ENCODE measurements at places on chromosomes 5 and 9.

- no peak for DNase-seq
These were observed 211.8 kb downstream of the DCP2 start for GRCh38 chr5:113188436-113188835.

DNA sequence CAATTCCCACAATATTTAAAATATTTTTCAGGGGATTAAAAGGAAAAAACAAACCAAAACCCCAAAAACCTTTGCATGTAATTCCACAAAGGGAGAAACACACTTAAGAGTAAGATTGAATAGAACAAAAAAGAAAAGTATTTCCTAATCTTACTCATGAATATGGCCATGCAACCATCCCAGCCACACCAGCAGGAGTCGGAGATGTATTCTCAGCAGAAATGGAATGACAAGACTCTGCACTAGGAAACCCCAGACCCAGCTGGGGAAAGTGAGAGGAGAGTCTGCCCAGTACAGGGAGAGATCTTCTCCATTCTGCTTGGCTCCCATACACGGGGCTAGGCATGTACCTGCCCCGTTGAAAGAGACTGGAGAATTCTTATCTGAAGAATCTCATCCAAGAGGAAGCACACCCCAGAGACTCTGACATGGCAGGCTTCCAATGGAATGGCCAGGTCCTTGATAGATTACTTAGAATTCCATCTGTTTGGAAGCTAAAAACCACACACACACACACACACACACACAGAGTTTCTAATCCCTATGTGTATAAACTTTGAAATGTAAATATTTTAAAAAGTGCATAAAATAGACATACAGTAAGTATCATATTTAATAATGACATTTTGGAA lies 118.8 kb downstream of the GADD45G start:
- no peak for DNase-seq

DNA sequence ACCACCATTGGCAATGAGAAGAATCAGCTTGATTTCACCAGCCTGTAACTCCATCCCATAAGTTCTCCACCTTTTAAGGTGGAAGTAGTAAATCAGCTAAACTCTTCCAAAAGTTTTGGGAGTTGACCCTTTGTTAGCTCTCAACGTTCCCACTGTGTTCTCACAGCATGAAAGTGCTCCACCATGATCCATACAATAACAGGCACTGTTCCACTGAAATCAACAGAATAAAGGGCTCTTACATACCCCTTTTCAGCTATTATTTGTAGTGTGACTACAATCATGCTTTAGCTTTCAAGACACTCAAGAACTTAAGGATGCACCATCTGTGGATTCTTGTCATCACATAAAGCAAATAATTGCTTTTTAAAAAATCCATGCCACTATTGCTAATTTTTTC lies 81.6 kb downstream of the PPP2R2B start:
- no peak for DNase-seq

GRCh38 chr9:19050637-19051591 lies 1.7 kb downstream of the RRAGA start:
- no peak for DNase-seq

DNA sequence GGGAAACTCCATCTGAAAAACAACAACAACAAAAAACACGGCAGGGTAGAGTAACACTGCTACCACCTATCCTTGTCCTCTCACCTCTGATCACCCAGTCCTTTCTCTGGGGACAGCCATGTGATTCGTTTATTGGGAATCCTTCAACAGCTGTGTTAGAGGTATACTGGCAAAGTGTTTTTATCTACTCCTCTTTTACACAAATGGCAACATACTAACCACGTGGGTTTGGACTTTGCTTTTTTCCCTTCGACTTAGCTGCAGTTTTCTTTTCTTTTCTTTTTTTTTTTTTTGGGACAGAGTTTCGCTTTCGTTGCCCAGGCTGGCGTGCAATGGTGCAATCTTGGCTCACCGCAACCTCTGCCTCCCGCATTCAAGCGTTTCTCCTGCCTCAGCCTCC lies 11.2 kb upstream of the SET start:
- peak; percentile 17 for DNase-seq

GRCh38 chr9:11141357-11141756 lies 528.6 kb upstream of the PTPRD start:
- no peak for DNase-seq

DNA sequence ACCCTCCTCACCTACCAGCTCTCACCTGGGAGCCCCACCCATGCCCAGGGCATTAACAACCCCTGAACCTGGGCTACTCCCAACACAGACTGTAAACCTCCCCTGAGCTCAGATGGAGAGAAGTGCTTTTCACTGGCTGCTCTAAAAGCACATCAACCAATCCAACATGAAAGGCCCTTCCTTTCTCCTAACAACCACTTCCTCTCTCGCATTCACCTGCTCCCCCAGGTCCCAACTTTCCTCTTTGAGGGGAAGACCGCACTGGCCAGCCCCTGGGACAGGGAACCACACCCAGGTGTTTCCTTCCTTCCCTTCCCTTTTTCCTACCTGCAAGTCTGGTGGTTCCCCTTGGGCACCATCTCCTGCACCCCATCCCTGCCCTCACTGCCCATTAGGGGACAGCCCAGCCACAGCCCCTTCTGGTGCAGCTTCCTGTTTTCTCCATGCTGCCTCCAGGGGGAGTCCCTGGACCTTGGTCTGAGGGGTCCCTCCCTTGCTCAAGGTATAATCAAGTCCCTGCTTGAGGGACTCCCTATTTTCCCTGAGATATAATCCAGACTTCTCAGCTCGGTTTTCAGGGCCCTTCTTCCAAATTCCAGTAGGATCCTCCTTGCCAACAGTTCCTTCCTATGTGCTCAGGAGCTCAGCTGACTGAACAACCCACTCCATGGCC lies 30.5 kb upstream of the DAB2IP start:
- no peak for DNase-seq

- no peak for DNase-seq
These were observed 1938.4 kb upstream of the C9orf72 start for GRCh38 chr9:29511680-29512079.

DNA sequence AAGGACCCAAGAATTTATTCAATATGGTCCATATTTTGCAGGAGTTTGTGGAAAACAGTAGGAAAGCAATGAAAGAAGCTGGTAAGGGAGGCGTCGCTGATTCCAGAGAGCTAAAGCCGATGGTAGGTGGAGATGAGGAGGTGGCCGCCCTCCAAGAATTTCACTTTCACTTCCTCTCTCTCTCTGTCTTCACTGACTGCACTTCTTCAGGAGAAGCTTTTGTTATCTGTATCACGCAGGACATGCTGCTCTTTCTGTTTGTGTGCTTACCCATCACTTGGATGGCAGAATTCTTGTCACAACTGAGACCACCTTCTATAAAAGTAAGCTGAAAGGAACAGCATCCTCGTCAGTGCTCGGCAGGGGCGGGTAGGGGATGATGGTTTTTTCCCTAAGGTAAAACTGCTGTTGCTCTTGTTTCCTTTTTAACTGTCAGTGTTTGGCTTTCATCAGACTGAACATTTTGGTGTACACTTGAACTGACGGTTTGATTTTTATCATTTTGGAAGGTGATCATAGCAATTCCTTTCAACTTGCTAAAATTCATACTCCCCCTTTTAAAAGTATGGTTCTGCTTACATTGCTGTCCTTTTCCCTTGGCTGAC lies 62.4 kb upstream of the FSD1L start:
- no peak for DNase-seq

- DNase-seq: no peak
These were observed 341.2 kb downstream of the TRIM32 start for GRCh38 chr9:117028103-117028858.

DNA sequence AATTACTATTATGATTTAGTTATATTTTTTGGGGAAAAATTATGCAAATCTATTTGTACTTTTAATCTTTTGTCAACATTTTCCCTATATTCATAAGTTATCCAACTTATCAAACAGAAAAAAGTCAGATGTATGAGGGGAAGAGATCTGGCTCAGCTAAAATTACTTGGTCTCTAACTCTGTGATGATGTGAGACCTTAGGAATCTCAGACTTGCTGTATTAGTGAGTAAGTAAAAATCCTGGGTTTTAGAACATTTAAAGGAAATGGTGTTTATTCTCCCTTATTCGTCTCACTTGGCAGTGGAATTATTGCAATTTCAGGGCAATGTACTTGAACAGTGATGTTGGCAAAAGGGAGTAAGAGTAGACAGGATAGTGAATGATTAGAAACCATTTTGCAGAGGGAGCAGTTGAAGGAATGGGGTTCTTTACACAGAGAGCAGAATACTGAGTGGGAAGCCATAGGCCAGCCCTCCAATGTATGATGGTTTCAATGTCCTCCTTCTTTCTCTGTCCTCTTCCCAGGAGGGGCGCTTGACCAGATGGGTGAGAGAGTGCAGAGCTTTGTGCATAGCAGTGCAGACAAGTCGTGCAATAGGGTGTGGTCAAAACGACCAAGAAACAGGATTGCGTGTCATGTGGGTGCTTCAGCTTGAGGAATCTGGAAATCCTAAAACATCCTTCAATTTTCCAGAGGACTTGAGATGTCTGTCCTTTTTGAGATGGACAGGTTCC lies 91.7 kb downstream of the TENT4A start:
- DNase-seq: no peak

GRCh38 chr5:96562614-96563013 lies 99.6 kb upstream of the CAST start:
- DNase-seq: no peak

DNA sequence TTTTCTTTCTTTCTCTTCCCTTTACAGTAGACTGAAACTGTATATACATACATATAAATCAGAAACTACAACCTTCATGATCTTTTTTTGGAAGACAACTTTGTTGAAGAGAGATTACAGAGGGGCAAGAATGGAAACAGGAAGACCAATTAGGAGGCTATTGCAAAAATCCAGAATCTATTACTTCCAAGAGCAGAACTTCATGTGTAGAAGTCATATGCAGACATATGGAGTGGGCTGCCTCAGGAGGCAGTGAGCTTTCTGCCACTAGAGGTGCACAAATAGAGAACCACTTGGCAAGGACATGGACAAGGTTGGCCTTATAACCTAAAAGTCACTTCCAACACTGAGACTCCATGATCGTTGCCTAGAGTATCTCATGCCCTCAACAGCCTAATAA lies 157.8 kb upstream of the NR4A3 start:
- no peak for DNase-seq
